ENCODE measurements at places on chromosomes 7 and 10.
A peak's percentile ranks its signal among the peaks of the same experiment; 100 is the strongest.

DNA sequence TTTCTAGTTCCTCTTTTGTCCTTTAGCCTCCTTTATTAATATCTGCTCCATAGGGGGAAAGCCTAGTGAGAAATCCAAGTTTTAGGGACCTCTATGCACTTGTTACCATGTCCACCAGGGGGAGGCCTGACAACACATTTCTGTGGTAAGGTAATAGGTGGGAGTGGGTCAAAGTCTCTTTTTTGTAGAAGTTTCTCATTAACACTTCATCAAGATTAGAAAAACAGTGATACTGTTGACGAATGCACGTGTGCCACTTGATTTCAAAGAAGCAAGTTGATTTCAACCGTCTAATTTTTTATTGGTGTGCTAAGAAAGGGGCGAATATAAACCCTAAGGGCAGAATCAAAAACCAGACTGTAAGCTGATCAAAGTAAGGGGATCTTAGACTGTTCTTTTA, 30.6 kb downstream of the CISD1 start:
- no peak for DNase-seq

DNA sequence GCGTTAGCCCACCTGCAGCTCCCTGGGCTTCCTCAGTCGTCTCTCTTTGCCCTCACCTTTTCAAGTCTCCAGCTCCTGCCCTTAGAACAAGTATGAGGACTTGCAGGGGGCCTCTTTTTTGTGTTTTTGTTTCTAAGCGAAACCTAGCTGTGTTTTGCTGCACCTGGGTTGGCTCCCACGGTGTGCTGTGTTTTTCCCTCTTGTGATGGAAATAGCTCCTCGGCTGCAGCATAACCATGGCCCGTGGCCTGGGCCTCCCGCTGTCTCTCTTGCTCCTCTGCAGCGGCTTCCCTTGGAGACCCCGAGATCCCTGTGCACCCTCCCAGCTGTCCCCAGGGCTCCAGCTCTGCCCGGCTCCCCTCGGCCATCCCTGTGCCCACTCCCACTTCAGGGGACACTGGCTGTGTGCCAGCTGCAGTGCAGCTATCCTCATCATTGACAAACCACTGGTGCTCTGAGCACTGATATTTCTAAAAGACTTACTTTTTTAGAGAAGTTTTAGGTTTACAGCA, 75.6 kb upstream of the TCERG1L start:
- DNase-seq: no peak

DNA sequence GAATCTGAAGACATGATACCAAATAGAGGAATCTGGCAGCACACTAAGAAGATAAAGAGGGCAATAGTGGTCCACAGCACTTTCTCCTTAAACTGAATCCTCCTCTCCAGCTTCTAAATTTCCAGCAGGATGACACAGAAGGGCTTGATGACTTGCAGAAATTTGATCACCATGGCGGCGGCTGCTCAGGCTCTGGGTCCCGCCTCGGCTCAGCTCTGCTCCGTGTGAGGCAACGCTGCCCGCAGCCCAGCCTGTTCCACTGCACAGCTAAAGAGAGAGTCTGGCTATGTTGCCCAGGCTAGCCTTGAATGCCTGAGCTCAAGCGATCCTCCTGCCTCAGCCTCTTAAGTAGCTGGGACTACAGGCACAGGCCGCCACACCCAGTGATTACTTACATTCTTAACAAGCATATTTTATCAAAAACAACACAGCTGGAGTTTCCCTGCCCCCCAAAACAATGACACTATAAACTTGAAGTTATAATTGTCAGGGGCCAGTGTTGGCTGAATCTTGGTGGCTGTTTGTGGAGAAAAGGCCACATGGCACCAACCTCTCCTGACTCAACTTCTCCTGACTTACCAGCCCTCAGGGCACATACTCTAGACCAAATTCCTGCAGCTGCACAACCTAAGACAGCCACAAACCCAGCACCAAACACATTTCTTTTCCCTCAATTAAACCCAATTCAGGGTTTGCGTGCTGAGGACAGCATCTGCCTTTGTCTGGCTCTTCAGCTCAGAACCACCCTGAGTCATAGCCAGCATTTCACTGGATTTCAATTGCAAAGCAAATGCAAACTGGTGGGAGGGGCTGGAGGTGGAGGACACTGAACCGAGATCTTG, 11.6 kb upstream of the TNPO3 start:
- peak; percentile 92 for DNase-seq

- DNase-seq: no peak
Observed at GRCh38 chr7:115319541-115319940, 397.6 kb downstream of the MDFIC start.

- no peak for DNase-seq
Observed at GRCh38 chr10:48507933-48508790, 96.7 kb downstream of the ARHGAP22 start.

- no peak for DNase-seq
Observed at GRCh38 chr10:24597426-24597825, 126.3 kb downstream of the ARHGAP21 start.

DNA sequence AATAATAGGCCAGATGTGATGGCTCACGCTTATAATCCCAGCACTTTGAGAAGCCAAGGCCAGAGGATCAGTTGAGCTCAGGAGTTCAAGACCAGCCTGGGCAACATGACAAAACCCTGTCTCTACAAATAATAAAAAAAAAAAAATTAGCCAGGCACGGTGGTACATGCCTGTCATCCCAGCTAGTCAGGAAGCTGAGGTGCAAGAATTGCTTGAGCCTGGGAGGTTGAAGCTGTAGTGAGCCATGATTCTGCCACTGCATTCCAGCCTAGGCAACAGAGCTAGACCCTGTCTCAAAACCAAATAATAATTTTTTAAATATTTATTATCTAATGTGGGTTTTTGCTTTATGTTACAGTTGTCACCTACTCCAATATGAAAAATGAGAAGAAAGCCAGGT, 178.9 kb downstream of the ADK start:
- no peak for DNase-seq

DNA sequence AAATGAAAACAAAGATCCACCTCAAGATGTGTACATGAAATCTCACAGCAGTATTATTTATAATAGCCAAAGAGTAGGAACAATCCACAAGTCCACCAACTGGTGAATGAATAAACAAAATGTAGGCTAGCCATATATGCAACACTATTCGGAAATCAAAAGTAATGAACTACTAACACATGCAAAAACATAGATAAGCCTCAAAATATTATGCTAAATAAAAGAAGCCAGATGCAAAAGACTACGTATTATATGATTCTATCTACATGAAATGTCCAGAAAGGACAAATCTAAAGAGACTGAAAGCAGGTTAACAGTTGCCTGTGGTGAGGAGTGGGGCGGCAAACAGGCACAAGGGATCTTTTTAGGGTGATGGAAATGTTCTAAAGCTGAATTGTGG, 48.7 kb upstream of the ANAPC16 start:
- DNase-seq: no peak

DNA sequence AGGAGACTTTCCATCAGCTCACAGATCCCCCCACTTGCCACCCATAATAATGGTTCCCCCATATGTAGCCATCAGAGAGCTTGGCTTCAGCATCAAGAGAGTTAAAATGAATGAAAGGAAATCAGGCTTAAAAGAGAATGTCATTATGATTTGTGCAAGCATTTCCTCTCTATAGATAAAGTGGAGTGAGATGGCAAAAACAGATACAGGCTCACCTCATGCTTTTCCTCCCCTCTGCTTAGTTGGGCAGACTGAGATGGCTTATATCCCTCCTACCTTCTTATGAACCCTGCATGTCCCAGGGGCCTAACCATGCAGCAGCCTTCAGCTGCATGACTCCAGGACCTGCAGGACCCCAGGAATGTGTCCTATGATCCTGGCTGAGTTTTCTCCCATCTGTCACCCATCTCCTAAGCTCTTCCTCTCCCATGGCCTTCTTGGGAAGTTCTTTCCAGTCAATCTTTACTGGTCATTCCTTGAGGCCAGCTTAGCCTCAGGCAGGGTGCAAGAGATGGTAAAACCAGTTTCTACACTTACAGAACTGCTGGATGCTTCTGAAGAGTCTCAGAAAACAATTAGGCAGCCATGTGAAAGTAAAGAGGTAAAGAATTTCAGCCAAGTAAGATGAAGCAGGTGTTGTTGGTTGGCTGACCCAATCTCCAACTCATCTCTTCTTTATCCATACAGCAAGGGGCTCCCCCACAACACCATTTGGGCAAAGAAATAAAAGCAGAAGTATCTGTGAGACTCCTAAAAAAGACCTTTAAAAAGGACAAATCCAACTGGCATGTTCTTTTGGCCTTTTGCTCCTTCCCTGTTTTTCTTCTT, 159.7 kb downstream of the RTKN2 start:
- no peak for DNase-seq

DNA sequence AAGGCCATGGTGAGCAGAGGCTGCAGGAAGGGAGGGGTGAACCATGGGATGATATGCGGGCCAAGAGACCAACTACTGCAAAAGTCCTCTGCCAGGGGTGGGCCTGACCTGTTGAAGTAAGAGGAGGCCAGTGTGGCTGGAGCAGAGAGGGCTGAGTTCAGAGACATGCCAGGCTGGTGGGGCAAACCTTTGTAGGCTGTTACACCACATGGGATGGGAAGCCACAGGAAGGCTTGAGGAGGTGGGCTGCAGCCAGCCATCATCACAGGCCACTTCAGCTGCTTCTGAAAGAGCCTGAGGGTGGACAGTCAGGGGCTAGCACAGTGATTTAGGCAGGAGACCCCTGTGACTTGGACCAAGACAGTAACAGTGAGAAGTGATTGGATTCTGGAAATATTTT, 20.3 kb downstream of the CXCL12 start:
- DNase-seq: no peak

DNA sequence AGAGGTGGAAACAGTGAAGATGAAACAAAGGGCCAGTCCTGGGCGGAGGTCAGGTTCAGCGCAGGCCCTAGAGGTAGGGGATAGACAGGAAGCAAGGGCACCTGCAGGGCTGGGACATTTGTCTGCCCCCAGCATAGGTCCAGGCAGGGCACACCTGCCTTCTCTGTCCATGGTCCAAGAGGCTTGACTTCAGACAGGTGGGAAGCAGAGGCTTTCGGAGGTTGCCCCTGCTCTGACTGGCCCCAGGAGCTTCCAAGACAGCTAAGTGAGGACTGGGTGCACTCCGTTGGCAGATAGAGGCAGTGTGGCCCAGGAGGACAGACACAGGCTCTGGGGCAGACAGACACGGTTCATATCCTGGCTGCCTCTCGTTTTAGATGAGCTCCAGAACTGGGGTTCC, 71.6 kb upstream of the GRB10 start:
- no peak for DNase-seq

DNA sequence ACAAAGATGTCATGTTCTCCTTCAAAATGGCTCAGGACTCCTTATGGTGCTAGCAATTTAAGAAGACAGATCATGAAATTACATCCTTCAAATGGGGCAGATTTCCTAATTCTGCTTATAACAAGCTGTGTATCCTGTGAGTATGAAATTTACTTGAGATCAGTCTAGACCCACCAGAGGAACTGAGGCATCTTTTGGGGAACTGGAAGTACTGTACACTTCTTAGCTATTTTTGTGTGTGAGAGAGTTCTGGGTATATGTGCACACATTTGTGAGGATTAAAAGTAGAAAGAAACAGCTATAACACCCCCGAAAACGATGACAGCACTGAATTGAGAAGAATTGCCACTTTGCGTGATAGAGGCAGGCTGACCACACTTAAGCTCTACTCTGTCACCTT, 187.0 kb upstream of the CCDC6 start:
- no peak for DNase-seq

- DNase-seq: no peak
Observed at GRCh38 chr7:11548532-11548931, 283.5 kb downstream of the THSD7A start.

GRCh38 chr10:119651514-119652360, 557 bp downstream of the BAG3 start:
- DNase-seq: no peak

DNA sequence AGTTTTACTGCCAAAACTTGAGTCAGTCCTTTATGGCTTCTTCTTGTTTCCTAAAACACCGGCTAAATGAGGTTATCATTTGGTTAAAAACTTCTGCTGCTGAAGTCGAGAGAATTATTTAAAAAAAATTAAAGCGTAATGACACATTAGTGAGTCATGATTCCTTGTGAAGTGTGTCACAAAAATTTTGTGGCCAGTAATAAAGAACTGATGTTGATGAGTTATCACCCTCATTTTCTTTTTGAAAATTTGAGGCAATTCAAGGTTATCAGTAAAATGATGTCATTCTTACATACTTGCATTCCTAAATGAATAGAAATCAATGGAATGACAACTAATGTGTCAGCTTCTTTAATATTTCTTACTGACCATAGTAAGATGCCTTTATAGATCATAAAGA, 427.4 kb downstream of the SORCS3 start:
- DNase-seq: peak; percentile 48

DNA sequence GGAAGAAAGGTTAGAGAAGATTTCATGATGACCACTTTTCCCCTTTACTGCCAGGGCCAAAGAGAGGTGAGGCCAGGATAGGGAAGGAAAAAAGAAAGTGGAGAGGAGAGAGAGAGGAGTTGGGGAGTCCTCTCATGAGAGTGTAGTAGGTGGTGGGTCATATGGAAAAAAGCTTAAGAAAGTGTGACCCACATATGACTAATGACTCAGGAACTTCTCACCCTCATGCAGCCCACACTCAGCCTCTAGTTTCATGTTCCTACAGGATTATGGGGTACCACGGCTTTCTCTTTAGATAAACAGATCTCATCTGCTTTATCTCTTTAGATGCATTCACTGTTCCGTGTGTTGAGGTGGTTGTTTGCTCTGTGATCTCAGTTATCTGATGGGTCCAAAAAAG, 462.5 kb upstream of the IGFBP3 start:
- DNase-seq: peak; percentile 4

GRCh38 chr10:81135851-81136250, 598.1 kb downstream of the SH2D4B start:
- no peak for DNase-seq

GRCh38 chr7:1020849-1021251, 23.5 kb upstream of the GPR146 start:
- no peak for DNase-seq

GRCh38 chr7:30396389-30396788, 82.2 kb downstream of the NOD1 start:
- DNase-seq: no peak

- no peak for DNase-seq
Observed at GRCh38 chr10:27481486-27481885, 22.6 kb upstream of the RAB18 start.

- no peak for DNase-seq
Observed at GRCh38 chr10:131773370-131774343, 127.2 kb upstream of the PPP2R2D start.

GRCh38 chr7:4805984-4806300, 30.5 kb downstream of the AP5Z1 start:
- no peak for DNase-seq

GRCh38 chr7:80960244-80960795, 41.5 kb upstream of the SEMA3C start:
- peak; percentile 52 for DNase-seq

- peak; percentile 76 for DNase-seq
Observed at GRCh38 chr7:92904244-92905131, 68.1 kb upstream of the CDK6 start.

DNA sequence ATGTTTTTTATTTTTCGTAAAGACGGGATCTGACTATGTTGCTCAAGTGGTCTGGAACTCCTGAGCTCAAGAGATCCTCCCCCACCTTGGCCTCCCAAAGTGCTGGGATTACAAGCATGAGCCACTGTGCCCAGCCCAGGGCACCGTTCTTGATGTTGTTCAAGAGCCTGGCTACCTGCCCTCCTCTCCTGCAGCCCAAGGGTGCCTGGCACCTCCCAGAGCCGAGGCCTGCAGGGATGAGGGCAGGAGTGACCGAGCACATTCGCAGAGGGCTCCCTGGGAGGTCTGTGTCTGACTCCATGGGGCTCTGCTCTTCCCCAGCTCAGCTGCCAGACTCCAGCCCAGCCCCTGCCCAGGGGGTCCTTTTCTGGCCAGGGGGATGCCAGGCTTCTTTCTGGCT, 15.4 kb downstream of the SH2B2 start:
- DNase-seq: no peak

- no peak for DNase-seq
Observed at GRCh38 chr10:6097063-6097462, 8.2 kb downstream of the RBM17 start.

All from AG09309 (cell line).